ENCODE measurements at places on chromosomes 12 and 14.
A peak's percentile ranks its signal among the peaks of the same experiment; 100 is the strongest.

GRCh38 chr14:35247777-35248475, 44.3 kb upstream of the PSMA6 start:
- DNase-seq: no peak

- DNase-seq: no peak
Observed at GRCh38 chr14:88841741-88842140, 17.3 kb downstream of the TTC8 start.

DNA sequence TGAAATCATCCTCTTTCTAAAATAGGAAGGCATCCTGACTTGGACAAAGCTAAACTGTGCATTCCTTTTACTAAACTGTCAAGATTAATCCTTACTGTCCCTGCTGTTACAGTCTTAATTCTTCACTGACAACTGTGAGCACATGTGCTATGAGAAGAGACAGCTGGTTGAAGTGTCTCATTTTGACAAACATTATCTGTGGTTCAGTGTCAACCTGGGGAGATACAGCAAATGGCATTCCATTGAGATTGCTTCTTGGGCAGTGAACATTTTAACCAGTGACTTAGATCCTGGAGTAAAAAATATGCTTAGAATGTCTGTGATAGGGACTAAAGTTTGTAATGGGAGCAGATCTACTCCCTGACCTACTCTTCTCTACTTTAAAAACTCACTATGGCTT, 552.6 kb upstream of the ATP2B1 start:
- no peak for DNase-seq

DNA sequence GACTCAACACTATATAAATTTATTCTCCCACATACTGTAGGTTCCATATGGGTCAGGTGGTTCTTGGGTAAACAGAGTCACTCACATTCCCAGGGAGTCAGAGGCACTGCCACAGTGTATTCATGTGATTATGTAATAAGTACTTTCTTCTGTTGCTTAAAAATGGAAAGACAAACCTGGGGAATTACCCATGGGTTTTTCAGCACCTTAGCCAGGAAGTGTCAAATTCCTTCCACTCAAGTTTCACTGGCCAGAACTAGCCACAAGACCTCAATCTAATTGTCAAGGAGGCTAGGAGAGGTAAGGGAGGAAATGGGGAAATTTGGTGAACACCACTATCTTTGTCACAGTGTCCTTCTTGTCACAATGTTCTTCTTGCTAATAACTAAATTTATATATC, 333.2 kb upstream of the MDGA2 start:
- DNase-seq: no peak

DNA sequence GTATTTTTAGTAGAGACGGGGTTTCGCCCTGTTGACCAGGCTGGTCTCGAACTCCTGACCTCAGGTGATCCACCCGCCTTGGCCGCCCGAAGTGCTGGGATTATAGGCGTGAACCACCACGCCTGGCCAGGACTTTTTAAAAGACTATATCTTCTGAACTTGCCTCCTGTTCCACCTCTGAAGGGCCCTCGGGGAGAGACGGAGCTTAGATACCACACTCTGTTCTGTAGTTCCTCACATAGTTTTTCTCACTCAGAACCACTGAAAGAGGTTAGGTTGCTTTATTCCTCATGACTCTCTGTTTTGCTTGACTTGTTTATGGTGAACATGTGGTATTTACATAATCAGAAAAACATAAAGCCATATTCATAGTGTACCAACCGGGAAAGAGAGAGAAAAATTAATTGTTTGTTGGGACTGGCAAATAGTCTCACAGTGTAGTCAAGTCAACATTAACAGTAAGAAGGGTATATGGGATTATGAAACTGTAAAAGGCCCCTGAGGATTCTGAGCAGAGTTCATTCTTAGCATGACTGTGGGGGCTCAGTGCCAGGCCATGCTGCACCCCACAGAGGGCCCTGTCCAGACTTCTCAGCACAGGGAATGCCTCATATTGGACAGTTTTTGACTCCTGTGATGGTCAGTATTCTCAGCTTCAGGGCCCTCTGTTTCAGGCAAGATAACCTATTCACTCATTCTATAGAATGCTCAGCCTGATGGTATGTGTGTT, 342.3 kb downstream of the ZFP36L1 start:
- no peak for DNase-seq

- DNase-seq: no peak
Observed at GRCh38 chr12:131093604-131093955, 139.9 kb downstream of the ADGRD1 start.

DNA sequence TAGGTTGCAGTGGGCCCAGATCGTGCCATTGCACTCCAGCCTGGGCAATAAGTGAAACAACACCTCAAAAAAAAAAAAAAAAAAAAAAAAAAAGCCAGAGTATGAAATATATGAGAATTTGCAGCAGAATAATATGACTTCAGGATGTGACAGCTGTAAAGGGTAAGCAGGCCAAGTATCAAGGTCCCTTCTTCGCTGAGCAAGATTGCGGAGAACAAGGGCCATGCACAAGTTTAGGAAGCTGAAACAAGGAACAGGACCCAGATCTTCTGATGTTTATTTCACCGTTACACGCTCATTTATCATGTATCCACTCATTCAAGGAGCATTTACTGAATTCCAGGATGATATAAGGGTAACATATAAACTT, 659 bp upstream of the FOXJ2 start:
- no peak for DNase-seq

DNA sequence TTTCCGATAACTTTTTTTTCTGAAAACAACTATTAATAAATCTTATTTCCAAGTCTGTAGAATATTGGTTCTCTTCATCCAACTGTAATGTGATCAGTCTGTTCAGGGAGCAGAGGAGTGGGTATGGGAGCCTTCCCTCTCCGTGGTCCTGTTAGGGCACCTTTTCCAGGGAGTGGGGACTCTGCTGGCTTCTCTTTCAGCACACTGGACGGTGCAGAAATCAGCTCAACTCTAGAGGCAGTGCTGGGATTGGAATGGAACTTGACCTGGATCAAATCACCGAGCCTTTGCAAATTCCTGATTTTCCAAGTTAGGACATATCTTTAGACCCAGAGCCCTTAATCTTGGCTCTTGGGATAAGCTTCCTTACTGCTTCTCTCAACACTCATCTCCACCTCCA, 630.4 kb downstream of the DIO2 start:
- DNase-seq: no peak

- no peak for DNase-seq
Observed at GRCh38 chr14:101873991-101874390, 90.4 kb upstream of the DYNC1H1 start.

GRCh38 chr14:105155071-105155651, 13.4 kb downstream of the JAG2 start:
- DNase-seq: no peak

- no peak for DNase-seq
Observed at GRCh38 chr12:46865311-46865710, 39.5 kb upstream of the SLC38A4 start.

- DNase-seq: no peak
Observed at GRCh38 chr12:13189264-13189663, 7.3 kb upstream of the EMP1 start.

- no peak for DNase-seq
Observed at GRCh38 chr12:79573820-79574219, 116.9 kb downstream of the PAWR start.

- DNase-seq: peak; percentile 94
Observed at GRCh38 chr12:52175371-52176350, 16.2 kb downstream of the KRT80 start.

GRCh38 chr14:105195522-105196264, 14.6 kb upstream of the NUDT14 start:
- no peak for DNase-seq

- no peak for DNase-seq
Observed at GRCh38 chr12:69580074-69580473, 5.2 kb upstream of the CCT2 start.

DNA sequence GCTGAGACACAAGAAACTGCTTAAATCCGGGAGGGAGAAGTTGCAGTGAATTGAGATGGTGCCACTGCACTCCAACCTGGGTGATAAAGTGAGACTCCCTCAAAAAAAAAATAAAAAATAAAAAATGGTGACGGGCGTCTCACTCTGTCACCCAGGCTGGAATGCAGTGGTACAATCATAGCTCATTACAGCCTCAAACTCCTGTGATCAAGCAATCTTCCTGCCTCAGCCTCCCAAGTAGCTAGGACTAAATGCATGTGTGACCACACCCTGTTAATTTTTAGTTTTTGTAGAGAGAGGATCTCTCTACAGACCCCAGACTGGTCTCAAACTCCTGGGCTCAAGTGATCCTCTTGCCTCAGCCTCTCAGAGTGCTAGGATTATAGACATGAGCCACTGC, 9.1 kb downstream of the SNX6 start:
- DNase-seq: no peak

GRCh38 chr12:73612551-73612950, 925.1 kb upstream of the ATXN7L3B start:
- DNase-seq: no peak

DNA sequence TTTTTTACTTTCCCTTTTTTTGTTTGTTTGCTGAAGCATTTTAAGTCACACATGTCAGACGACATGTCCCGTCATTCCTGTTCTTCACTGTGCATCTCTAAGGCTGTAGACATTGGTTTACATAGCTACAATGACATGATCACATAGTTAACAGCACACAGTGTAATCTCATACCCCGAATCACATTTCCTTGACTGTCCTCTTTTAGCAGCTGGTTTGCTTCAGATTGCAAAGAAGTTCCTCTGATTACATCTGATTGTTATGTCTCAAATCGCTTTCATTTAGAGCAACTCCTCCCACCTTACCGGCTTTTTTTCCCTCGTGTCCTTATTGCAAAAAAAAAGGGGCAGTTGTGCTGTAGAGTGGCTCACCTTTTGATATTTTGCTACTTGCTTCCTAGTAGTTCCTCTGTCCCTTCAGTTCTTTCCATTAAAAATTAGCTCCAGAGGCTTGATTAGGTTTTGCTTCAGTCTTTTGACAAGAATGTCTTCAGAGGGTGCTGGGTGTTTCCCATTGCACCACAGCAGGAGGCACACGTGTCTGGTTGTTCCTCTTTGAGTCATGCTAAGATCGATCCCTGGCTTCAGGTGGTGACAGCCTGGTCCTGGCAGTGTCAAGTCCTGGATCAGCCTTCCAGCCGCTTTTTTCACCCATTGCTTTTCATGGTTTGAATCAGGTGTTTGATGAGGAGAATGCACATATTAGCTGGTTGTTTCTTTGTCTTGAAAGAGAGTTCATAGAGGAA, 35.0 kb downstream of the ZNF664 start:
- DNase-seq: no peak

DNA sequence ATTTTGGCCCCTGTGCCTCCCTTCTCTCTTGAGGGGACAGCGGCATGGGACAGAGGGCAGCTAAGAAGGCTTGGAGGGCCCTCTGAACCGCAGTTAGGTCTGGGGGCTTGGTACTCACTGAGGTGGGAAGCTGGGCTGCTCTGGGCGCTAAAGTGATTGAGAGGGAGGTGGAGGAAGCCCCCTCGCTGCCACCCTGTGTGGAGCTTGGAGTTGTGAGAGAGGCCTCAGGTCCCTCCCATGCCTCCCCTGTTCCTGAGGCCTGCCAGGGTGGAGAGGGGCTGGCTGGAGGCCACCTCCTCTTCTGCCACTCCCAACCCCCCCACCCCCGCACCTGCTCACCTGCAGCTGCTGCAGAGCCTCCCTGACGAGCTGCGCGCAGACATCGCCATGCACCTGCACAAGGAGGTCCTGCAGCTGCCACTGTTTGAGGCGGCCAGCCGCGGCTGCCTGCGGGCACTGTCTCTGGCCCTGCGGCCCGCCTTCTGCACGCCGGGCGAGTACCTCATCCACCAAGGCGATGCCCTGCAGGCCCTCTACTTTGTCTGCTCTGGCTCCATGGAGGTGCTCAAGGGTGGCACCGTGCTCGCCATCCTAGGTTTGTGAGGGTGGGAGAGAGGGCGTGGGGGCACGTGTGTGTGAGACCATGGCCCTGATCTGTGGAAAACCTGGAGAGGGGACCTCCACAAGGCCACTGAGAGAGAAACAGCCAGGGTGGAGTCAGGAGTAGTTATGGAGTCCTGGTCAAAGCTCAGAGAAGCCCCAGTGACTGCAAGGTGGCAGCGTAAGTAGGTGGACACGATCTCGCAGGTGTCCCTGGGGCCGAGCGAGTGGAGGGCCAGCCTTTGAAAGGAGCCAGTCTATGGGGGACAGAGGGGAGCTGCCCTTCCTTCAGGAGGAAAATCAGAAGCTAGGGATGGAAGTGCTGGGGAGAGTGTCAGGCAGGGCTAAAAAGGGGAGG, 11.2 kb downstream of the KCNH3 start:
- DNase-seq: peak; percentile 89

DNA sequence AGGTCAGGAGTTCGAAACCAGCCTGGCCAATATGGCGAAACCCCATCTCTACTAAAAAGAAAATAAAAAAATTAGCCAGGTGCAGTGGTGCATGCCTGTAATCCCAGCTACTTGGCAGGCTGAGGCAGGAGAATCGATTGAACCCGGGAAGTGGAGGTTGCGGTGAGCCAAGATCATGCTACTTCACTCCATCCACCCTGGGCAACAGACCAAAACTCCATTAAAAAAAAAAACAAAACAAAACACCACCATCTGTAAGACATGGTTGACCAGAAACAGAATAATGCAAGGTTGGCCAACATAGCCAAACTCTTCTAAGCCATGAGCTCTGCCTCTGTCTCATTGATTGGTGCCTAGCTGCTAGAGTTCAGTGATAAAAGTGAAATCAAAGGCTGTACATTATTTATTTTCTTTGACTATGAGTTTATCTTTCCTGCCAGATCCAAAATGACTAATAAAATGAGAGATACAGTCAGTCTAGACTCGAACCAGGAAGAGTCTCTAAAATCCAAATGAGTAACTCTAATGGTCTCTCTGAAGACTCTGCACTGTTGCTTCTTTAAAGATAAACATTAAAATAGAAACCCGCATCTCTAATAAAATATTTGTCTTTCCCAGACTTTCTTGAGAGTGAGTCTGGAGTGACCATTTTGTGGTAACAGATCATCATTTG, 404.7 kb downstream of the DAD1 start:
- no peak for DNase-seq

DNA sequence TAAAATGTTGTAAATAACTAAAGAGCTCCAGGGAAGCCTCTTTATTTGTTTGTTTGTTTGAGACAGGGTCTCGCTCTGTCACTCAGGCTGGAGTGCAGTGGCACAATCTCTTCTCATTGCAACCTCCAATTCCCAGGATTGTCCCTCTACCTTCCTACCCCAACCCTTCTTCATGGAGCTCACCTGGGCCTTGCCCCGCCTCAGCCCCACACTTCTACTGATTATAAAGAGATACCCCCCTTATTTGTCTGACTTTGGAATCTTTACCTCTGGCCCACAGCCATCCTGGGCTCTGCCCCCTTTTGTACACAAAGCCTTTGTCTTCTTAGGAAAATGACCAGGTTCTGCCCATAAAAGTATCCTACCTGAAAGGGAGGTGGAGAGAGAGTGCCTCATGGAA, 9.1 kb upstream of the BLTP3B start:
- DNase-seq: no peak

- DNase-seq: no peak
Observed at GRCh38 chr12:52633383-52633782, 15.0 kb upstream of the KRT73 start.
